ENCODE measurements at places on chromosomes 4 and X. TPM values are rescaled to one million over a fixed set of nuclear protein-coding genes. Genes with fewer than 3 reads are reported as not detected.

Gene CUL4B
- 16.4 TPM for polyA plus RNA-seq

Gene TMEM271
- not detected for polyA plus RNA-seq

DNA sequence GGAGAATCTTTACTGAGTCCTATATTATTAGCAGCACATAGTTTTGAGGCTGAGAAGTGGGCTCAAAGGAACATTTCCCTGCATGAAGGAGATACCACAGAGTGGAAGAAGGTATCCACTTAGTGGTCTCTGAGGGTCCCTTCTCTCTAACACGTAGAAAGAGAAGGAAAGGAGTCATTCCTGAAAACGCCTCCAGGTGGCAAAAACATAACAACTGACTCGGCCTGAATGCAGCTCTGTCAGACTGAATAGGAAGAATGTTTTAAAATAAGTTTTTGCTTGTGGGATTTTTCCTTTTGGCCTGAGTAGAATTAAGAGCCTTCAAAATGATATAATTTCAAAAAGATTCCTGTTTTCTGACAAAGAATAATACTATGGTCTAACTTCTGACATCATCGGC is 23.3 kb downstream of the RPGR start:
- no peak for DNase-seq

Gene ZCCHC12
- 0.10 TPM for polyA plus RNA-seq

DNA sequence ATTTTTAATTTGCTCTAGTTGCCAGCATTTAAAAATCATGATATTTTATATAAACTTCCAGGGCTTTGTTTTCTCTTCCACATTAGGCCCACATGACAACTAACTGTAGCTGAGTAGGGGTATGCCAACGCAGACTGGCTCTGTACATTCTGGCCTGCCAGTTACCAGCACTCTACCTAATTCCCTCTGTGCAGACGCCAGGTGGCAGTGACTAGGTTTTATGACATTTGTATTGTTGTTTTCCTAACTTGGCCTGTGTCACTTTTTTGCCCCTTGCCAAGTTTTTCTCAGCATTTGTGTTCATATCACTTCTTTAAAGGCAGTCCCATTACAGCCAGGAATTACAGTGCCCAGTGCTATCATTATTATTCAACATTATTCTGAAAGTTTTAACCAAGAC is 347.5 kb downstream of the NKX6-1 start:
- no peak for DNase-seq

Gene USP17L18
- polyA plus RNA-seq: not detected

- DNase-seq: peak; percentile 15
These were observed 301.9 kb upstream of the ARSJ start for GRCh38 chr4:114281164-114281960.

DNA sequence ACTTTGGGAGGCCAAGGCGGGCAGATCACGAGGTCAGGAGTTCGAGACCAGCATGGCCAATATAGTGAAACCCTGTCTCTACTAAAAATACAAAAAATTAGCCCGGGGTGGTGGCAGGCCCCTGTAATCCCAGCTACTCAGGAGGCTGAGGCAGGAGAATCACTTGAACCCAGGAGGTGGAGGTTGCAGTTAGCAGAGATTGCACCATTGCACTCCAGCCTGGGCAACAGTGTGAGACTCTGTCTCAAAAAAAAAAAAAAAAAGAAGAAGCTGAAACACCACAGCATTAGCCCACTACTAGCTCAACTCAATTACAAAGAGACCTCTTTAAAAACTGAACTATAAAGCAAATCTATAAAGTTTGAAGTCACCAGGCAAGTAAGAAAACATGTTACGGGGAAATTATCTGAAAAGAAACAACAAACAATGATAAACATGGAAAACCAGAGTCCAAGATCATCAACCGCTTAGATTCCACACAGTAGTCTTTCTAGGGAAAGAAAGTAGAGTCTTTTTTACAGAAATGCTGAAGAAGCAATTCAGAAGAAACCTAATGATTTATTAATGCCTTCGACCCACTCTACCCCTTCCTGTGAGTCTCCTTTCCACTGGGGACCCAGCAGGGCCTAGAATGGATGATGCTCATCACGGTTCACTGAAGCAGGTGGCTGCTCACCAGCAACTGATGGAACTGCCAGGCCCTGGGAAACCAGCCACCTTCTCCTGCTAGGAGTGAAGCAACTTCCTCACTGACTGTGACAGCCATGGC is 6.6 kb downstream of the SAT1 start:
- no peak for DNase-seq

- DNase-seq: peak; percentile 48
These were observed 91.6 kb downstream of the ANXA10 start for GRCh38 chr4:168183717-168184571.

DNA sequence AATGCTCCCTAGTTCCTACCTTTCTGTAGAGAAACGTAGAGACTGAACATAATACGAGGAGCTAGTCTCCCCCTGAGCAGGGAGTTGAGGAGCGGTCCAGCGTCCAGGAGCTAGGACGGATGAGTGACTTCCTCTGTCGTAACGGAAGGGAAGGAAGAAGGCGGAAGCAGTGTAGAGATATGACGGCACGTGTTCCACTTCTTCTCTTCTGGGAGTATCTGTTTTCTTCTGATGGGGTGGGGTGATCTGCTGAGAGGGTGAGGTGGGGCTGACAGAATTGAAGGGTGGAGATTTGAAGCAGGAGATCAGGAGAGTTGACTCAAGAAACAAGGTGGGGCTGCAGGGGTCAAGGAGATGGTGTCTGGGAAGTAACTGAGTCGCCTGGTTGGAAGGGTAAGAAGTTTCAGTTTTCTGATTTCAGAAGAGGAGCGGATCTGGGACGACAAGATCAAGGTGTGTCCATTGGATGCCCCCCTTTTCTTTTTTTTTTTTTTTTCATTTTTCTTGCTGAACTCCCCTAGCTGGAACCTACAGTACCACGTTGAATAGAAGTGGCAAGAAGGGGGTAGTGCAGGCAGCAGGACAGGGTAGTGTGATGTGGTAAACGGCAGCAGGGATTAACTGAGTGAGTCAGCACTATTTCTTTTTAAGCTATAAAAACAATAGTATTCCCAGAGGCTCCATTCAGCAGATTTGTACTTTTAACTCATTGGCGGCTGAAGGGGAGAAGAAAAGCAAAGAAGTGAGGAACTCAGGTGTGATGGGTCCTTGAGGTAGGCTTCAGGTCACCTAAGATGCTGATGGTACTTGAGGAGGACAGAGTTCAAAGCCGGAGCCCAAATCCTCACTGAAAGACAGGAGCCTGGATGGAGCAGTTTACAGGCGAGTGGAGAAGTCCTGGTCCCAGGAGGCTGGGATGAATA is 50.8 kb upstream of the SETD7 start:
- no peak for DNase-seq

GRCh38 chrX:24169211-24169610 is 19.7 kb downstream of the ZFX start:
- DNase-seq: no peak

Gene PRKG2
- 2.1 TPM for polyA plus RNA-seq

DNA sequence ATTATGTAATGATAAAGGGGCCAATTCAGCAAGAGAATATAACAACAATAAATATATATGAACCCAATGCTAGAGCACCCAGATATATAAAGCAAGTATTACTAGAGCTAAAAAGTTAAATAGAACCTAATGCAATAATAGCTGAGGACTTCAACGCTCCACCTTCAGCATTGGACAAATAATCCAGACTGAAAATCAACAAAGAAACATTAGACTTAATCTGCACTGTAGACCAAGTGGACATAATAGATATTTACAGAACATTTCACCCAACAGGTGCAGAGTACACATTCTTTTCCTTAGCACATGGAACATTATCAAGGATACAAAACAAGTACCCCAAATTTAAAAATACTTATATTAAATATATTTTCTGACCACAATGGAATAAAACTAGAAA is 24.3 kb downstream of the OTC start:
- no peak for DNase-seq

DNA sequence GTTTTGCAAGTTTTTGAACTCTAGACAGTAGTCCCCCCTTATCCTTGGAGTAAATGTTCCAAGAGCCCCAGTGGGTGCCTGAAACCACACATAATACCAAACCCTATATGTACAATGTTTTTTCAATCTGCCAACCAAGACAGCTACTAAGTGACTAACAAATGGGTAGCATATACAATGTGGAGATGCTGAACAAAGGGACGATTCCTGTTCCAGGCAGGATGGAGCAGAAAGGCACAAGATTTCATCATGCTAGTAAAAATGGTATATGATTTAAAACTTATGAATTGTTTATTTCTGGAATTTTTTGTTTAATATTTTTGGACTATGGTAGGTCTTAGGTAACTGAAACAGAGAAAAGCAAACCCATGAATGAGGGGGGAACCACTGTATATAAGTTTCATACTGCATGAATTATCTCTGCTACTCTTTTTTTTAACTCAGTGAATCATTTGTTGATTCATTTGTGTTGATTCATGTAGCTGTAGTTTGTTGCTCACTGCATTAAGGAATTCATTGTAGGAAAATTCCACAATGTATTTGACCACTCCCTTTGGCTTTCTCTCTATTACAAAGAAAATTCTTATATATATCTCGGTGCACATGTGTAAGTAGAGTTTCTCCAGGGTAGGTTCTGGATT is 21.9 kb upstream of the ANXA3 start:
- DNase-seq: no peak

DNA sequence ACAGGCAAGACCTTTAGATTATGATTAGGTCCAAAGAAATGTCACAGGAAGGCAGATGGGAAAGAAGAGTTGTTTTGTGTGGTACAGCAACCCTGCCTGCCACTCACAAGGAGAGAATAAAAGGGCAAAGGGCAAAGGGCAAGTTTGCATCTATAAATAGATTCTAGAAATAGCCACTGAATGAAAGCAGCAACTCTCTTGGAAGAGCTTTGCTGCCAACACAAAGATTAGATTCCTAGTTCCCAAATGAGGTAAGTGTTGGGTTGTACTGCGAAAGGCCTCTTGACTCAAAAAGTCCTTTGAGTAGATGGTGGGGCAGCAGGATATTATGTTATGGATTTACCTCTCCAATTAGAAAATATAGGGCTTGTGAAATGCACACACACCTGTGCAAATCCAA is 61.2 kb downstream of the MOSPD2 start:
- no peak for DNase-seq

GRCh38 chrX:80667967-80668366 is 141.7 kb downstream of the BRWD3 start:
- no peak for DNase-seq

DNA sequence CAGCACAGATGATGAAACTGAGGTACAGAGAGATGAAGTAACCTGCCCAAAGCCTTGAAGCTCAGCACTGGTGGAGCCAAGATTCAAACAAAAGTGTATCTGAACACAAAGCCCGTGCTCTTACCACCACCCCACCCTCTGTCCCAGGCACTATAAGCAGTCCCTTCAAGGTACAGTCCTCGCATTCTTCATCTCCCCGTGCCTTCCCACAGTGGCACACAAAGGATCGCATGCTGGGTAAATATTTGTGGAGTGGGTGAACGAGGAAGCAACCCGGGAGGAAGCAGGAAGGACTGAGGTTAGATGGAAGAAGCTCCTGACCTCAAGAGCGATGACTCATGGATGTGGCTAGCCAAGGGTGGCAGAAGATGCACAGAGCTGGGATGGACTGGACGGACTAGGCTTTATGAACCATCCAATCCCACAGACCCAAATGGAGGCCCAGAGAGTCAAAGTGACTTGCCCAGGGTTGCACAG is 18.4 kb downstream of the IQSEC2 start:
- no peak for DNase-seq

DNA sequence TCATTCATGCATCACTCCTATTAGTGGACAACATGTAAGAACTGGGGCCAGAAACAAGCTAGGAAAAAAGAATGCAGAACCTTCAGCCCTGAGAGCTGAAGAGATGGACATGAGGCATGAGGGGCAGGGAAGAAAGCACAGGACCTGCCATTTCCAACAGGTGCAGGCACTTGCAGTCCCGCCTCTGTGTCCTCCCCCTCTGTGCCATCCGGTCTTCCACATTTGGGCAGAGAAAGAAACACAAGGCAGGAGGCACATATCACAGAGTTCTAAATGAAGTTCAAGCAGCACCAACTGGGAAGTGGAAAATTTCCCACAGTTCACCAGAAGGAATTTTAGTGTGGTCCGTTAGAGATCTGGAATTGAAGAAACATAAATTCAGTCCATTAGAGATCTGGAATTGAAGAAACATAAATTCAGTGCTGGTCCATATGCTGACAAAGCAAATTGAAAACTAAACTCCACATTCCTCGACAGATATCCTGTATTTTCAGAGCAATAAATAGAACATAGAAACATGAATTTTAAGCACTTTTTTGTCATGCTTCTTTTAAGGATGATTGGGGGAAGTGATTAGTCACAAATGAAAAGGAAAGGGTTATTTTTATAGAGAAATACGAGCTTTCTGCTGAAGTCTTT is 57.2 kb upstream of the DAPP1 start:
- DNase-seq: no peak

- peak; percentile 43 for DNase-seq
These were observed 6.0 kb upstream of the SHISA3 start for GRCh38 chr4:42391355-42391664.

Gene IQSEC2
- polyA plus RNA-seq: 24.6 TPM

DNA sequence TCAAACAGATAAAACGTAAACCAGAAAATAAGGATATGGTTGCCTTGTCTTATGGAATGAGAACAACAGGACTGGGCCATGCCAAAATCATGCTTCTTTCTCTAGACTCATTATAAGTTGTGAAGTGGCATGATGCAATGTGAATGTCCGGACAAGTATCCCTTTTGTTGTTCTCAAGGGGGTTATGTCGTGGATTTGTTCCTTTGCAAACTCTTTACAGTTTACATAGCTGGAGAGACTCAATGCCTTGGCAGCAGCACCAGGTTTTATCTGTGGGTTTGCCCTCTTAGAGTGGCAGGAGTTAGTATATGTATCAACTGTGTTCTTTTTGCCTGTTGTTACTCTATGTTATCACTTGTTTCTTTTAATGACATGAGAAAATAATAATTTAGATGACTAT is 41.4 kb downstream of the SPRY1 start:
- DNase-seq: no peak

DNA sequence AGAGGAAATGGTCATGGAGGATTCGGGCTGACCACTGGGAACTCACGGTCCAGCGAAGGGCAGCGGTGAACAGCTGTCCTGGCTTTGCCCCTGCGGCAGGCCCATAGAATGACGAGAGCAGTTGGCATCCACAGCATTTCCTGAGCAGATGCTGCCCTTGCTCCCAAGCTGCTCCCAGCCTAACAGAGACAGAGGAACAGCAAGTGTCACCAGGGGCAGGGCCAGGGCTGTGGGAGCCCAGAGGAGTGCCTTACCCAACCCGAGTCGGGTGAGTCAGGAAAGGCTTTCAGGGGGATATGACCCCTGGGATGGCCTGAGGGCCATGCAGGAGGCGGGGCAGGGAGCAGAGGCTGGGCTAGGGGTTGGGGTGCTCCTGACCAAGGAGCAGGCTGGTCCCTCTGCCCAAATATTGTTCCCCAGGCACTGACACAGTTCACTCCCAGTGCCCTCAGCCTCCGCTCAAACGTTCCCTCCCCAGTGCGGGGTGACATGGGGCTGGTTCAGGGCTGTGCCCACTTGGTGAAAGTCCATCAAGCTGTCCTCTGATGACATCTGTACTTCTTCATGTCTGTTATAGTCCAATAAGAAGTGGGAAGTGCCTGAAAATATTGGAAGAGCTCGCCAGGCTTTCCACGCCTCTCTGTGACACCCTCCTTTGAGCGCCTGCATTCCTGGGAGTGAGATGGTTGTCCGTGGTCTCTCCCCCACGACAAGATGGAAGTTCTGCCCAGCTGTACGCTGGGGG is 64.7 kb upstream of the GPR78 start:
- DNase-seq: peak; percentile 9

- peak; percentile 21 for DNase-seq
These were observed 125.4 kb upstream of the DMD start for GRCh38 chrX:33336783-33337182.
